ENCODE measurements at places on chromosomes 5 and 9.

- peak; percentile 70 for DNase-seq
Observed at GRCh38 chr9:134065612-134066419, 2.0 kb downstream of the BRD3 start.

DNA sequence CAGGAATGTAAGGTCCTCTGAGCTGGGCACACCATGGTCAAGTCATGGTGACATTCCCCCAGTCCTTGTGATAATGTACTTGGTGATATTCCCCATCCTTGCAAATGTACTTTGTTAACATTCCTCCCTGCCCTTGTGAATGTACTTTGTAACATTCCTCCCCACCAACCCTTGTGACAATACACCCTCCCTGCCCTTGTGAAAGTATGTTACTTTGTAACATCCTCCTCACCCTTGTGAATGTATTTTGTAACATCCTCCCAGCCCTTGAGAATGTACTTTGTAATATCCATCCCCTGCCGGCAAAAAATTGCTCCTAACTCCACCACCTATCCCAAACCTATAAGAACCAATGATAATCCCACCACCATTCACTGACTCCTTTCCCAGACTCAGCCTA lies 53.3 kb downstream of the RAPGEF6 start:
- no peak for DNase-seq

- no peak for DNase-seq
Observed at GRCh38 chr9:976943-977837, 735 bp downstream of the DMRT3 start.

DNA sequence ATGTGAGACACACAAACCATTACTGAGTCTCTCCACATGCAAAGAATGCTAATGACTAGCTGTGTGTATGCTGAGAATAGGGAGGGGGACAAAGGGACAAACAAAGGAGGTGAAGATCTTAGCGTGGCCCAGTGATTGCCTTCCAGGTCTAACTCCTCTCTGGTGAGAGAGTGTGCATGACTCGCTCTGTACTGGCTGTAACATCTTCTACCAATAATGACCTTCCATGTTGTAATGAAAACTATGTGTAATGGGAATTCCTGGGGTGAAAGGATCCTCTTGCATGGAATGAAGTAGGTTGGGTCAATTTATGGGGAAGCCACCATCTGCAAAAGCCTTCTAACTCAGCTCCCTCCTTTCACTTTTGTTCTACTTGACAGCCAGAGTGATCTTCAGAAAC lies 24.4 kb upstream of the GPR151 start:
- peak; percentile 30 for DNase-seq

DNA sequence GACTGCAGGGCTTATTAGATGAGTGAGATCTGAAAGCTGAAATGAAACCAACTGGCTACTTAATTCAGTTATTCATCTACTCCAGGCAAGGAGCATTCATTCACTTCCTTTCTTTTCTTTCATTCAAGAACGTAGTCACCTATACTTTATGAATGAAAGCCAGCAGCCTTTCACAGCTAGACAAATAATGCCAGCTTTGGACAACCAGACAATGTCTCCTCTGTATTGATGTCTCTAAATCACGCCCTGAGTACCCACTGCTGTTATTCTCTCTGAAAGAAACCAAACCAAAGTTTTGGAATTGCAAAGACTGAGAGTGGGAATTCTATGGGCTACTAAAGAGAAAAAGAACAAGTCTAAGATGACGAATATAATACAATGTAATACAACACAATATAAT lies 121.2 kb upstream of the PTPN3 start:
- DNase-seq = no peak

DNA sequence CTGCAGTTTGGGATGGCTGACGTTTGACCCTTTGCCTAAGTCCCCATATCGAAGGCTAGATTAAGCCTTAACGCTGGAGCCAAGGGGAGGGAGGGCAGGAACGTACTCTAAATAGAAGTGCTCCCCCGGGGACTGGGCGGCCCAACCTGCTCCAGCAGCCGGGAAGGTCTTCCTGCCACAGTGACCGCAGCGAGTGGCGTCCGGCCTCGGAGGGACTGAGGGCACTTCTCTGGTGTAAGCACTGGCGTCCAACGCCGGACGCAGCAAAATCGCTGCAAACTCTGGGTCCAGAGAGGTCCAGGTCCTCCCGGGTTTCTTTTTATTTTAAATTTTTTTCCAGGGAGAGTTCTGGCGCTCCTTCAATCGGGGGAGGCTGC lies 505 bp upstream of the ACER2 start:
- DNase-seq = no peak

DNA sequence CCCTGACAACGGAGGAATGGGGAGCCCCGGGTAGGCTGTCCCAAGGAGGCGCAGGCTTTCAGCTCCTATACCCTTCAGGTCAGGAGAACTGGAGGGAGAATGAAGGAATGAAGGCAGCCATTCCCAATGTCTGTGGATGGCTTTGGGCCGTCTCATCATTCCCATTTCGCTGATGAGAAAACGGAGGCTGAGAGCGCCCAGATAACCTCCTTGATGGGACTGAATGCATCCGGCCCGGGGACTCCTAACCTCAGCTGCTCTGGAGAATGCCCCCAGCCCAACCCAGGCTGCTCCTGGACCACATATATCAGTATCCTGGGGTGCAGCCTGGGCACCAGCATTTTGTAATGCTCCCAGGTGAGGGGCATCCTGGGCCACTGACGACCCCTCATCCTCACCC lies 52.6 kb upstream of the RNU6ATAC start:
- no peak for DNase-seq

DNA sequence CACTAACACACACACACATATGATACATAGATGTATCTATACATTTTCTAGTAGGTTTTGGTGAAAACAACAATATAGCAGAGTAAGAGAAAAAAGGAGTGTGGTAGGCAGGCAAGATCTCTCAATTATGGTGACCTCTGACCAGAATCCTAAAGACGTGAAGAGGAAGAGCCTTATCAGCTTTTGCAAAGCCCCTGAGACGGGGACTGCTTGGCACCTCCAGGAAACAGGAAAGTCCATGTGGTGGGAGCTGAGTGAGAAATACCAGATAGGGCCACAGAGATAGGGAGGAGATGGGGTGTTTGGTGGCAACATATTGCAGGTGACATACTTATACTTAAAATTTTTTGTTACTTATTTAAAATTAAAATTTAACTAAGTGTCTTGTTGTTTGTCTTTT lies 39.9 kb upstream of the CTXN3 start:
- no peak for DNase-seq

Data from HFFc6 (cell line).